WTC11 (cell line): ENCODE measurements at places on chromosomes 4 and X.

GRCh38 chr4:86633854-86634253 lies 39.7 kb downstream of the PTPN13 start:
- DNase-seq = no peak

DNA sequence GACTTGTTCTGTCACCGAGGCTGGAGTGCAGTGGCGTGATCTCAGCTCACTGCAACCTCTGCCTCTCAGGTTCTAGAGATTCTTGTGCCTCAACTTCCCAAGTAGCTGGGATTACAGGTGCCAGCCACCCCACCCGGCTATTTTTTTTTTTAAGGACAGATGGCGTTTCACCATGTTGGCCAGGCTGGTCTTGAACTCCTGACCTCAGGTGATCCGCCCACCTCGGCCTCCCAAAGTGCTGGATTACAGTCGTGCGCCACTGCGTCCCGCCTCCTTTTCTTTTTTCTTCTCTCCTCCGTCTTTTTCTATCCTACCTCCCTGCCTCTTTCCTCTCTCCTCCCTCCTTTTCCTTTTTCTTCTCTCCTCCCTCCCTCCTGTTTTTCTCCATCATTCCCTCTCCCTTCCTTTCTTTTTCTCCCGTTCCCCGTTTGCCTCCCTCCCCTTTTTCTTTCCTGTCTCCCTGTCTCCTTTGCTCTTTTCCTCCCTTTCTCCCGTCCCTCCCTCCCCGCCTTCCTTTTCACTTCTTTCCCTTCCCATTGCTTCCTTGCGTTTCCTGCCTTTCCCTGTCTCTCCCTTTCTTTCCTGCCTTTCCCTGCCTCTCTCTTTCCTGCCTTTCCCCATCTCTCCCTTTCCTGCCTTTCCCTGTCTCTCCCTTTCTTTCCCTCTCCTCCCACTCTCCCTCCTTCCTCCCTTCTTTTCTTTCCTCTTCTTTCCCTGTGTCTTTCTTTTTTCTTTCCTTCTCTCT lies 2.1 kb upstream of the SLC25A6 start:
- no peak for DNase-seq

- no peak for DNase-seq
These were observed 111.3 kb upstream of the INTU start for GRCh38 chr4:127521463-127521862.

- DNase-seq = no peak
These were observed 52.2 kb downstream of the ABCG2 start for GRCh38 chr4:88106205-88106604.

DNA sequence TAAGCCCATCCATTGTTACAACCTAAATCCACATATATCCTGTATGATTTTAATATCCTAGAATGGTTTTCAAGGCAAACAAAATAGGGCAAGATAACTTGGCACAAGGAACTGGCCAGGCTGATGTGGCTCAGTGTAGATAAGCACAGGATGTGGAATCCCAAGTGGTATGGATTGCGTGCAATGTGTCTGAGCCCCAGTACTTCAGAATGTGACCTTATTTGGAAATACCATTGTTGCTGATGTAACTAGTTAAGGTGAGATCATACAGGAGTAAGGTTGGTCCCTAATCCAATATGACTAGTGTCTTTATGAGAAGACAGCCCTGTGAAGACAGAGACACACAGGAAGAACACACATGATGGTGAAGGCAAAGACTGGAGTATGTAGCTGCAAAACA lies 72.4 kb downstream of the IL21 start:
- DNase-seq = no peak

DNA sequence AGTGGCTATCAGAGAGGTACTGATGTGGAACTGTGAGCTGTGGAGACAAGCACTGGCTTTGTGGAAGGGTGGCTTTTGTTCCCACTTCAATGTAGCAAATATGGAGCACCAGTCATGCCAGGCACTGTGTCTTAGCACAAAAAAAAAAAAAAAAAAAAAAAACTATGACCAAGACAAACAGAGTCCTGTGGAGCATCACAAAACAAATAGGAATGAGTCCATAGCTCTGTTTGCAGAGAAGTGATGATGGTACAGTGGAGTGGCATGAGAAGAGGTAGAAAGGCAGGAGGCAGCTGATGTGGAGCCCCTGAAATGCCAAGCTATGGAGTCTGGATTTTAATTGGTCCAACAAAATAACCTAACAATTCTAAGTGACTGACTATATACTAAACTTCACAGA lies 116.9 kb downstream of the RAB28 start:
- no peak for DNase-seq
